ENCODE measurements at places on chromosomes 2 and 18.

DNA sequence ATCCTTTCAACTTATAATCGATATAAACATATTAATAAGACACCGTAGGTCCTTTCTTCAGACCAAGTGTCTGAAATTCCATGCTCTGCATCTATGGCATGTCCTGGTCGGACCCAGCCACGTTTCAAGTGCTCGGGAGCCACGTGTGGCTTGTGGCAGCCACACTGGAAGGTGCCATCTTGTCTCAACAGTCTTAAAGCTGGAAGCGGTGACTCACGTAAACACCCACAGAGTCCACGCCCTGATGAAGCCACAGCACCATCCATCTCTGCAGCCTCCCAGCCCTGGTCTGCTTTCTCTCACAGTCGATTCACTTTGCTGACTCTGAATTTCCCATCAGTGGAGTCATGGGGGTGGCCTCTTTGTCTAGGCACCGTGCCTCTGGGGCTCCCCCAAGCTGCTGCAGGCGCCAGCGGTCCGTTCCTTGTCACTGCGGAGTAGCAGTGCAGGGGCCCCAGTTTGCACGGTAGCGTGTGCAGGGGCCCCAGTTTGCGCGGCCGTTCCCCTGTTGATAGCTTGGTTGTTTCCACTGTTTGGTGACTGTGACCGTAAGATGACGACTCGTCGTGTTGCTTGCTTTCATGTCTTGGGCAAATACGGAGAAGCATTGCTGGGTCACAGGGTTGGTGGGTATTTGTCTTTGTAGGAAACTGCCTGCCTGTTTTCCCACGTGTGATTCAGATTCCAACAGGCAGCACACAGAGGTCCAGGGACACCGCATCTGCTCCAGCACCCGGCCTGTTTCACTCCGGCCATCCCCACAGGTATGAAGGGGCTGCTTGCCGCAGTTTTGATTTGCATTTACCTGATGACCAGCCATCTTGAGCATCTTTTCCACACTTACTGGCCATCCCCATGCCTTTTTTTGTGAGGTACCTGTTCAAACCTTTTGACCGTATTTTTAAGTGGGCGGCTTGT, 240.3 kb downstream of the HDAC4 start:
- H3K4me1 ChIP-seq: no peaks in the 10 kb centered on the region
- H3K4me3 ChIP-seq: no peak overlapping the region
- H3K27me3 ChIP-seq: no peaks in the 10 kb centered on the region
- no peak for DNase-seq

- H3K4me3 ChIP-seq: peak overlapping the region; percentile 52
- H3K27me3 ChIP-seq: no peaks in the 10 kb centered on the region
- H3K36me3 ChIP-seq: no peaks in the 10 kb centered on the region
Measured at GRCh38 chr2:10330700-10331026, 28.0 kb downstream of the HPCAL1 start.

GRCh38 chr2:239871481-239872435, 153.4 kb downstream of the NDUFA10 start:
- H3K4me1 ChIP-seq: no peaks in the 10 kb centered on the region
- no peak for DNase-seq
- H3K36me3 ChIP-seq: no peaks in the 10 kb centered on the region
- H3K27ac ChIP-seq: no peak overlapping the region
- no peak overlapping the region for H3K4me3 ChIP-seq

DNA sequence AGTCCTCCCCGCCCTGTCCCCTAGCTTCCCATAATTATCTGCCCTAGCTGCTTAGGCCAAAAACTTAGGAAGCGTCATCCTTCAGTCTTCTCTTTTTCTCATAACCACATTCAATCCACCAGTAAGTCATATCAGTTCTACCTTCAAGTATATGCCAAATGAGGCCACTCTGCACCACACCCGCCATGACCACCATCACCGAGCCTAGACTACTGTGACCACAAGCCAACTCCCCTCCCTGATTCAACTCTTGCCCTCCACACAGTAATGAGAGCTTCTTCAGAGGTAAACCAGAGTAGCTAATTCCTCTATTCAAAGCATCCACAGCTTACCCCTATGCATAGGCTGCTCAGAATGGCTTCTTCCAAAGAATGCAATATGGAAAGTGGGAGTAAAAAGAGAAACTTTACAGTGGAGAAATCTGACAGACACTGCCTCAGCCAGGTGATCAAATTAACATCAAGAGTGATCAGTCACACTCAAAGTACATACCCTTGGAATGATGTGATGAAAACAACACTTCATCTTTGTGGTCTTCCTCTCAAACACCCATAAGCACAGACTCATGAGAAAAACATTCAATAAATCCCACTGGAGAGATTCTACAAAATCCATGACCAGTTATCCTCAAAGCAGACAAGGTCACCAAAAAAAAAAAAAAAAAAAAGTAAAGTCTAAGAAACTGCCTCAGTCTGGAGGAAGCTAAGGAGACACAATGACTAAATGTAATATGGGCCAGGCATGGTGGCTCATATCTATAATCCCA, 17.7 kb downstream of the MBOAT2 start:
- H3K27ac ChIP-seq: no peak overlapping the region
- DNase-seq: no peak
- H3K27me3 ChIP-seq: no peaks in the 10 kb centered on the region

- no peak overlapping the region for H3K4me3 ChIP-seq
- no peaks in the 10 kb centered on the region for H3K27me3 ChIP-seq
- no peaks in the 10 kb centered on the region for H3K36me3 ChIP-seq
- H3K27ac ChIP-seq: peak overlapping the region; percentile 47
- no peak for DNase-seq
Measured at GRCh38 chr2:67879586-67880290, 183.1 kb downstream of the C1D start.

Data from thoracic aorta (tissue), 2 donors.